Fibroblast of mammary gland (primary cell): ENCODE measurements at places on chromosomes 11 and 22.

DNA sequence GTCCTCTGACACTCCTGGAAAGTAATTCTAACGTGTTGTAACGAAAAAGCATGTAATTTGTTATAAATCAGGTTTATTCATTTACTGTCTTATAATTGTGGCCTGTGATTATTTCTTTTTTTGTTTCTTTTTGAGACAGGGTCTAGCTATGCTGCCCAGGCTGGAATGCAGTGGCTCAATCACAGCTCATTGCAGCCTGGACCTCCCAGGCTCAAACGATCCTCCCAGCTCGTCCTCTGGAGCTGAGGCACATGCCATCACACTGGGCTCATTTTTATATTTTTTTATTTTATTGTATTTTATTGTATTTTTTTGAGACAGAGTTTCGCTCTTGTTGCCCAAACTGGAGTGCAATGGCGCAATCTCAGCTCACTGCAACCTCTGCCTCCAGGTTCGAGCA, 15.9 kb downstream of the DENND5A start:
- DNase-seq: no peak

DNA sequence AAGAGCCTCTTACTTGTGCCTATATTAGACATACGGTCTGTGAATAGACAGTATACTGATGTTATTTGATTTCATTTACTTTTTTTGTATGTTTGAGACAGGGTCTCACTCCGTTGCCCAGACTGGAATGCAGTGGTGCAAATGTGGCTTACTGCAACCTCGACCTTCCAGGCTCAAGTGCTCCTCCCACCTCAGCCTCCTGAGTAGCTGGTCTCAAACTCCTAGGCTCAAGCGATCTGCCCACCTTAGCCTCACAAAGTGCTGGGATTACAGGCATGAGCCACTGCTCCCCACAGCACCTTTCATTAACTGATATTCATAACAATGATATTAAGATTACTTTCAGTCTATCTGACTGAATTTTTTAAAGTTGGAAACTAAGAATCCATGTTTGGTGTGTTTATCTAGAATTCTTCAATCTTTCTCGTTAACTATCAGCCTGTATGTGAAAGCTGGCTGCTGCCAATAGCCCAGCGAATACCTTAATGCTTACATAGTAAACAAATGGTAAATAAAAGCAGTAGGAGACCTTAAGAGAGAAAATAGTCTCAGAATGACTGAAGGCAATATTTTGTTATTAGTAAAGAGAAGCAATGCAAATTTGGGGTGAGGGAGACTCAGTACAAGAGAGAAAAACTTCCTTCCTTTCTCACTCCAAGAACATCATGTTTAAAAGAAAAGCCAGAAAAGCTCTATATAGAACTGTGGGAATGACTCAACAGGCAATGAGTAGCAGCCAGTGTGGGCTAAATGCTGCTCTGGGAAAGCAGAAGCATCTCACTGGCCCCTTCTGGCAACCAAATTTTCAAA, 101.9 kb downstream of the MRTFA start:
- DNase-seq: peak; percentile 89

DNA sequence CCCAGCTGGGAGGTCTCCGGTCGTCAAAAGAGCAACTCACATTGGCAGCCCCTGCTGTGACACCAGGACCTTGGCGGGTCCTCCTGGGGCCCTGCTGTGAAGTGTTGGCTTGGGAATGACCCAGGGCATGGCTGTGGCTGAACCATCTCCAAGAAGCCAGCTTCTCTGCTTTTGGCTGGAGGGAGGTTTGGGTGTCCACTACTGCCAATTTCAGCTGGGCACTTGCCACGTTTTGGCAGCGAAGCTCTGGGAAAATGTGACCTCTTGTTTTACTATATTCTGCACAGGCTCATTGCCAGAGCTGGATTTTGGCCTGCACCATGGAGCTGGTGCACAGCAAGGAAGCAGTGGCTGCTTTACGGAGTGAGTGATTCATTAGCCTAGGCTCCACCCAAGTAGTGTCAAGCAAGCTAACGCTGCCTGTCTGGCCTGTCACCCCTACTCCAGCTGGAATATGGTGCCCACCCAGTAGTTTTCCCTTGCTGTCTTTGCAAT, 24.3 kb upstream of the SMCO4 start:
- DNase-seq: peak; percentile 6

GRCh38 chr11:69361466-69361865, 67.5 kb downstream of the MYEOV start:
- no peak for DNase-seq

DNA sequence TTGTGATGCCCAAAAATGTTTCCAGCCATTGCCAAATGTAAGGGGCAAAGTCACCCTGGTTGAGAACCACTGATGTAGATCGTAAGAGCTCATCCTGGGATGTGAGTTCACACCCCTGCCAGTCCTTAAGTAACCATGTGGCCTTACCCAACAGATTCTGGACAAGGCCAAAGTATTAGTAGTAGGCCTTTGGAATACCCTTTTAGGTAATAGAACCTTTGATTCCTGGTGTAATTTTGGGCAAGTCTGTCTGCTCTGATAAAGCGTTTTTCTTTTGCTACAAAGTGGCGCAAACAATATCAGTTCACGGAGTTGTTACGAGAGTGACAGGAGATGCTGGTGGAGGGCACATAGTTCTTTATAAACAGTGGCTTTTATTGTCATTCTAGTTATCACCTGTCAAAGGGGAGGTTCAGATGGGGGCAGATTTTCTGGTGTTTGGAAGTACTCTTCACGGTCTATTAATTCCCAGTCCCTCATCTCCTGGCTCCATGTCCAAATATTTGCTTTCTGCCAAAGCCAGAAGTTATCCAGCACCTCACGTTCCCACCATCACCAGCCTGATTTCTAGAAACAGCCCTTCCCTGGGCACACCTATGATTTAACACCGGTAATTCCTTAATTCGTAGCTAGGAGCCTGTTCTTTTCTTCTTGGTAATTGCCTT, 73.8 kb upstream of the CRYBB3 start:
- no peak for DNase-seq

DNA sequence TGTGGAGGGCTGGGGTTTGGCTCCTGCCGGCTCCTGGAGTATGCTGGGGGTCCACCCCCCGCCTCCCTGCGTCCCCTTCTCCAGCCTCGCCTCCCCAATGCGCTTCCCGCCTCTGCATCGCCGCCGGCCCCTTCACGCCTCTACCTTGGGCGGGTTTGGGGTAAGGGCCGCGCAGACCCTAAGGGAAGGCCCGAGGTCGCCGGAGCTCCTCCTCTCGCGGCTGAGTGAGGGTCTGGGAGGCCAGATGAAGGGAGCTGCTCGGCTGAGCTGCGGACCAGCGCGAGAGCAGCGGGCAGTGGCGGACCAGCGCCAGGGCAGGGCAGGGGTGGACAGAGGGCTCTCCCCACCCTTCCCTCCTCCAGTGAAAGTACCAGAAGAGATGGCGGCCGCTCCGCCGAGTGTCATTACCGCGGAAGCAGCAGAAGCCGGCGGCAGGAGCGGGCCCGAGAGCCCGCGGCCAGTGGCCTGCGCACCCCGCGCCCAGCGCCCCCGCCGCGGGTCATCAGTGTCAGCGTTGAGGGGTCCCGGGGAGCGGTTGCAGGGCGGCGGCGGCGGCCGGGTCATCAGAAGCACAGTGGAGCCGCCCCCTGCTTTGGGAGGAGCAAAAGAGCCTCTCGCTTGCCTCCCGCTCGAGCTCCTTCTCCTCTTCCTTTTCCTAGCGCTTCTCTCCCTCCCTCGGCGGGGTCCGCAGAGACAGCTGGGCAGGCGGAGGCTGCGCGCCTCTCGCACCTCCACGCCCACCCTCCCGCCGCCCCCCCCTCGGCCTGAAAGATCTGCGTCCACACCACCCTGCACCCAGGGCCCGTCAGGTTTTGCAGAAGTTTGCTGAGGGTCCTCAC, 255.6 kb upstream of the CADM1 start:
- no peak for DNase-seq

- DNase-seq: no peak
Observed at GRCh38 chr11:69121621-69122325, 34.0 kb upstream of the SMIM38 start.

GRCh38 chr22:36577019-36577418, 48.1 kb upstream of the EIF3D start:
- DNase-seq: peak; percentile 82

DNA sequence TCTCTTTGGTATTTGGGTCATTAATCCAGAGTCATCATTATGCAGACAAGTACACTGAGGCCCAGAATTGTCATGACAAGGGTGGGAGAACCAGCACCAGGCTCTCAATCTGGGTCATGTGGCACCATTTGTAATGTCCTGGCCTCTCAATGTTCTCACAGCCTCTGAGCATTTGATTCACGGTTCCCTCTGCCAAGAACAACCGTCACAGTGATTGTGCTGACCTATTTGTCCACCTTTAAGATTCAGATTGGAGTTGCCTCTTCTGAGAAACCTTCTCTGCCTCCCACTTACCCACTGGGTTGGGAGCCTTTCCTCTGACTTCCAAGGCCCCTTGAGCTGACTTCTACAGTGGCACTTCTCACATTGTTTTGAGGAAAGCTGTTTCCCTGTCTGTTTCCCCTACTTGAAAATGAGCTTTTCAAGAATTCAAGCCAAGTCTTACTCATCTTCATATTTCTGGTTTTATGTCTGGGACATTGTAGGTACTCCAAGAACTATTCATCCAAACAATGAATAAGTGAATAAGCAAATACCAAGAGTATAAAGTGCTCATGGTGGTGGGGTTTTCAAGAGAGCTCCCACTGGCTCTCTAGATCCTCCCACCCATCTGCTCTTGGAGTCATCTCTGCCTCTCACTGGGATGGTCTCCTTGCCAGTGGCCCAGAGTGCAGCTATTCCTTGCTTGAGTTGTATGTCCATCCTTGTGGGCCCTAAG, 126.4 kb upstream of the E2F8 start:
- peak; percentile 97 for DNase-seq

DNA sequence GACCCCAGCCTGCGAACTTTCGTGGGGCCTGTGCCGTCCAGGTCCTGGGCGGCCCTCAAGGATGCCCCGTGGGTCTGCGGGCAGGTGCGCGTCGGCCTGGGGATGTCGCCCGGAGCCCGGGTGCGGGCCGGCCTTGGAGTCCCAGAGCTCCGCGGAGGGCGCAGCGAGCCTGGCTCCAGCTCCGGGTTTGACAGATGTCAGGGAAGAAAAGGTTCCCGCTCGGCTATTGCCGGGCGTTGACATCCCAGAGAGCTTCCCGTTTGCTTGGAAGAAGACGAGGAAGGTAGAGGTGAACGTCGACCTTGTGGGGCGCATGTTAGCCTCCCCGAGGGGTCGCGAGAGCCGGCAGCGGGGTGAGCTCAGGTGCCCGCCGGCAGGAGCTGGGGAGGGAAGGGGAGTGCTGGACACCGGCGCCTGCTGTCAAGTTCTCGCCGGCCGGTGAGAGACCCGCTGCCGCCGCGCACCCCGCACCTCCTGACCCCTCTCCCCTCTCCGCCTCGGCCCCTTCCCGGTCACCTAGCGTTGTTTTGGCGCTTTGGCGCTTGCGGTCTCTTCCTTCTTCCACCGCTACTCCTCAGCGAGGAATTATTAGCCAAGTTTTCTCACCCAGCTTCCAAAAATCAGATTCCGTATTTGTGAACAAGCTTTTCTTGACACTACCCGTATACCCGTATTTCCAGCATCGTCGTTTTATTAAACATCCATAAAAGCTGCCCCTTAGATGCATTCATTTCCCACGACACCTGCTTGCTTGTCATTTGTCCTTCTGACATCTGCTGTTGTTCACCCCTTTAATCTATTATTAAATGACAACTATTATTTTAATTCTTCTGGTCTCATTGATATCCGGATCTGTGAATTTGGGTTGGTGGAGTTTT, 1.3 kb downstream of the BMAL1 start:
- DNase-seq: no peak

GRCh38 chr11:114246321-114247069, 49.7 kb upstream of the NNMT start:
- no peak for DNase-seq

- DNase-seq: no peak
Observed at GRCh38 chr11:59336176-59336575, 22.5 kb upstream of the OR5AN1 start.

GRCh38 chr11:19691815-19692500, 20.7 kb upstream of the NAV2 start:
- no peak for DNase-seq

- peak; percentile 4 for DNase-seq
Observed at GRCh38 chr11:40597546-40598113, 861.8 kb downstream of the LRRC4C start.

DNA sequence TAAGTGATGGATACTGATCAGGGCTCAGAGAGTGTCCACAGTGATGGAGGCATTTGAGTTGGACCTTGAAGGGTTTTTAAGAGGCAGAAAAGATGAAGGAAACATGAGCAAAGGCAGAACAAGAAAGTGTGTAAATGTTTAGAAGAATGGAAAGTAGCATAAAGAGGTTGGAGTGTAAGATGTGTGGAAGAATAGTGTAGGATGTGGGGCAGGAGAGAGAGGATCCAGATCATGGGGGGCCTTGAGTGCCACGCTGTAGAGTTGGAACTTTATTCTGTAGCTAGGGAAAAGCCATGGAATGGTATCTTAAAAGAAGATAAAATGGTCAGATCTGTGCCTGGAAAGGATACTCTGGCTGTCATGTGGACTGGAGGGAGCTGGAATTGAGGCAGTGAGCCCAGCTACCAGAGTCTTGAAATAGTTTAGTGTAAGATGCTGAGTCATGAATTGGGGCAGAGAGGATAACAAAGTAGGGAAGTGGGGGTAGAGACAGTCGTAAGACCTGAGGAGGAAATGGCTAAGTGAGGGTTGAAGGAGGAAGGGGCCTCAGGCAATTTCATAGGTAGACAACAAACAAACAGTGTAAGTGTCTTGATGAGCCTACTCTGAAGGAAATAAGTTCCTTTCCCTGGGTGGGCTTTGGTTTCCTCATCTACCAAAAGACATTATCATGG, 6.7 kb downstream of the KCNE3 start:
- peak; percentile 60 for DNase-seq

DNA sequence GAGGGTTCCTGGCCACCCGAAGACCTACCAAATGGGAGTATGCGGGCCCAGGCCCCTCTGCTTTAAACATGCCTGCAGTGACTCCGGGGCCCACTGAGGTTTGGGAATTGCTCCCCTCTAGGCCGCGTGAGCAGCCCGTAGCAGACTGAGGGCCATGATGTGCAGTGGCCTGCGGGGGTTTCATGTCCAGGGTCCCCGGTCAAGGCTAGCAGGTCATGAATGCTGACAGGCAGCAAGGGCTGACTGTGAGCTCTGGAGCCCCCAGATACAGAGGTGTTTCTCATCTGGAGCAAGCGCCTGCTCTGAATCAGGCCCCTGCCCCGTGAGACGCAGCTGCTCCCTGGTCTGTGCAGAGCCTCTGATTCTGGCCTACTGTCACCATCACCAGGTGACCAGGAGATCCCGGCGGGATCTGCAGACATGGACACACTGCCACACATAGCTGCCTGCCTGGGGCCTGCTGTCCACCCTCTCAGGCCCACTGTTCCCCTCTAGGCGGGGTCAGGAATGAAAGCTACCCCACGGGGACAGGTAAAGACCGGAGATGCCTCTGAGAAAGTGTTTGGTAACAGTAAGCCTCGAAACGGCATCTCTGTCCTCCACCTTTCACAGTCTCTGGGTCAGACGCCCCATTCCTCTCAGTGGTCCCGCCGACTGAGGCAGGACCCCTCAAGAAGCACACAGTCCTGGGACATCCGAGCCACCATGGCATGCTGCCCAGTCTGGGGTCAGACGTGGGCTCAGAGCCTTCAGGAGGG, 73.3 kb downstream of the PARVB start:
- DNase-seq: no peak

DNA sequence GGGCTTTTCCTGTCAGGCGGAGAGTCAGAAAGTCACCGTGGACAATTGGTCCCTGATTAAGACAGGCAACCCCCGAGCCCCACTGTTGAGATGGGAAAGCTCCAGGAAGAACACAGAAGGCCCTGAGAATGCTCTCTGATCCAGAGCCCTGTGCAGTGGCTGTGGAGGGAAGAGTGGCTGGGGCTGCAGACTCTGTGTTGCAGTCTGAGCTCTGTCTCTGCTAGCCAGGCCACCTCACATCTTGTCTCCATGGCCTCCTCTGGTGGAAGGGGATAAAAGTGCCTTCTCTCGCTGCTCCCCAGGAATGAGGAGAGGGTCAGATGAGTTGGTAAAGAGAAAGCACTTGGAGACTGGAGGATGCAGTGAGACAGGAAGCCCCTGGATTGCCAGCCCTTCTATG, 141.2 kb downstream of the CEP164 start:
- DNase-seq: no peak
